ENCODE measurements at places on chromosomes 1 and 21.

DNA sequence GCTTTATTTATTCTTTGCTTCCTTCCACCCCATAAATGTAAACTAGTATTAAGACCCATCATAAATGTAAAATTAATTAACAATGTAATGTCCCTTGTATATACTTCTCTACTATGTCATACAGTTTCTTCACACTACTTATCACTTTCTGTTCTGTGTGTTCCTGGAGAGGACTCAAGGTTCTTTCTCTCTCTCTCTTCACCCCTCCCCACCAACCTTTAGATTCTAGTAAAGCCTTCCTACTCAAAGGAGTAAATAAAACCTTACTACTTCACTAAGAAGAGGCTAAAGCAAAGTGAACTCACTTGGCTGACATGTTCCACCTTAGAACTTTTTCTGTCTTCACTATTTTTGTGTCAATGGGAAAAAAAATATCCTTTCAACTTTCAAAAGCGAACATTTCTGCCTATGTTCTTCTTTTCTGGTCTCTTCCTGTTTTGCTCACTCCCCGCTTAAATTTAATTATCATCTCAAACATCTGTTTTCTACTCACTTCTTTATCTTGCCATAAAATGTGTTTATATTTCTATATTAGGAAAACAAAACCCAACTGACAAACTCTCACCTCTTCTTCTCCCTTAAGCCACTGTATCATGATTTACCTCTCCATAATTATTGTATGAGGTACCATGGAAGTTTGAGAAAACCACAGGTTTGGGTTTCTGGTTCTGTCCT, 260.3 kb downstream of the DPYD start:
- DNase-seq = no peak

- no peak for DNase-seq
Measured at GRCh38 chr1:205986861-205987260, 16.3 kb downstream of the RAB7B start.

GRCh38 chr1:3246251-3246650, 177.2 kb downstream of the PRDM16 start:
- no peak for DNase-seq

DNA sequence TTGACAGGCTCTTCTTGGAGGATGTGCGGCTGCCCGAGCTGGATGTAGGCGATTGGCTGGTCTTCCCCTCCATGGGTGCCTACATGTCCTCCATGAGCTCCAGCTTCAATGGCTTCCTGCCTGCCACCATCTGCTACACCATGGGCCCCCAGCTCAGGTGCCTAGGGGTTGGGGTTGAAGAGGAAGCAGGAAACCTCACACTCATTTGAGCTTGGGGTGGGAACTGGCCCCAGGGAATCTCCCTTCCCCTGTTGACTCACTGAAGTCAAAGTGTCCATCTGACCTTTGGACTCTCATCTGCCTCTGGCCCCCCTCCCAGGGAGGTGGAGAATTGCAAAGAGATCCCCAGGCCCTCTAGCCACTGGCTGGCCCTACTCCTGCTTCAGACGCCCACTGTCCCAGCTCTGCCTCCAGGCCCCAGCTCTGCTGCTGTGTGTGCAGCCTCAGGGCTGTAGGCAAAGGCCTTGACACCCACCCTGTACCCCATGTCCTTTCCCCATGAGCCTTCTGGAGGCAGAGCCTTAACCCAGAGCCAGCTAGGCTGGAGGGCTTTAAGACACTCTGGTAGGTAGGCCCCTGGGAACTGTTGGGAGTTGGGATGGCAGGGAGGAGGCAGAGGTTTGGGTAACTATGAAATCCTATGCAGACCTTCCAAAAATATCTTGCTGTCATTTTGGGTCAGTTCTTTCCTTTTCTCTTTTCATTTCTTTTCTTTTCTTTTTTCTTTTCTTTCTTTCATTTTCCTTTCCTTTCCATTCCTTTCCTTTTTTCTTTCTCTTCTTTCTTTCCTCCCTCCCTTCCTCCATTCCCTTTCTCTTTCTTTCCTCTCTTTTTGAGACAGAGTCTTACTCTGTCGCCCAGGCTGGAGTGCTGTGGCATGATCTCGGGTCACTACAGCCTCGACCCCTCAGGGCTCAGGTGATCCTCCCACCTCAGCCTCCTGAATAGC, 66.9 kb upstream of the TINAGL1 start:
- DNase-seq = peak; percentile 36

DNA sequence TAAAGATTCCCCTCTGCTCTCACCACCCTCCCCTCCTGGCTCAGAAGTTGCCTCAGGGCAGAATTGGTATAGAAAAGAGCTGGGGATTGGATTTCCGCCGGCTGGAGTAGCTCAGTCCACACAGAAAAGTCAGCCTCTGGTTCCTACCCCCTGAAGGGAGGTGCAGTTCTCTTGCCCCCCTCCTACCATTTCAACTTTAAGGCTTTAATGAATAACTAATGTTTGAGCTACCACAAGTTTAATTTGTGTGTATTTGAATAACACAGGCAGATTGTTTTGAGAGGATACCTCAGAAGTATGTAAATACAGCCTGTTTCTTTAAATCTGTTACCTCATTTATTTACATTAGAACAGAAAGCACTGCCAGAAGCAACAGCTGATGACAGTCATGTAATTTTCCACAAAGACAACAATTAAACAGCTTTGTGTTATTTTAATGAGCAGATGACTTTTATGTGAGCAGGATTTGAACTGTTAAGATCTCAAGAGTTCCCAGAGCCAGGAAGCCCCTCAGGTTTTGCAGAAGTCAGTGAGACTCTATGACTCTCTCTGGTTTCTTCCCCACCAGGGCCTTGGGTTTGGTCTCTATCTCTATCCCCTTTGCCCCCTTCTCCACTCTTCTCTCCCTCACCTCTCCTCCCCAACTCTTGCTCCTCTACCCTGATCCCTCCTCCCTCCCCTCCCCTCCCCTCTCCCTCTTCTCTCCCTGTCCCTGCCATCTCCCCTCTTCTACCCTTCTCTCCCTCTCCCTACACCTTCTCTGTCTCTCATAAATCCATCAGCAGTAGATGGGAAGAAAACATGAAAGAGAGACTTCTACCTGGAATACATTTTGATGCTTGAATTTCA, 26.3 kb downstream of the DUSP10 start:
- no peak for DNase-seq

- peak; percentile 23 for DNase-seq
Measured at GRCh38 chr1:166165661-166166328, 1.0 kb downstream of the FAM78B start.

DNA sequence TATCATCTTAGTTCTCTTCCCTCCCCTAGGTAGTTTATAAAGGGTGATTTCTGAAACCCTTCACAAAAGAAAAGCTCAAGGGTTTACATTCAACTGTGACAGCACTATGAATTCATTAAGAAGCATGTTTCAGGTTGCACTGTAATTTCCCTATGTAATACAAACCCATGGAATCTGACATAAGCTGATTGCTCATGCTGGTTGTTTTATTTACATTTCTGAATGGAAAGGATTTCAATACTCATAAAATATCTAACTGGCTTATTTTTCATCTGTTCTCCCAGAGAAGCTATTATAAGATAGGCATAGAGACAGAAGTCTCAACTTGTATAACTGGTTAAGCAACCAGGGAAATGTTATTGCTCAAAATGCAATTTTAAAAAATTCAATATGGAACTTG, 20.5 kb downstream of the WNT2B start:
- DNase-seq = no peak

- DNase-seq = peak; percentile 27
Measured at GRCh38 chr21:34351786-34352241, 12.0 kb upstream of the KCNE2 start.

GRCh38 chr1:37175666-37176215, 141.4 kb upstream of the GRIK3 start:
- DNase-seq = no peak

DNA sequence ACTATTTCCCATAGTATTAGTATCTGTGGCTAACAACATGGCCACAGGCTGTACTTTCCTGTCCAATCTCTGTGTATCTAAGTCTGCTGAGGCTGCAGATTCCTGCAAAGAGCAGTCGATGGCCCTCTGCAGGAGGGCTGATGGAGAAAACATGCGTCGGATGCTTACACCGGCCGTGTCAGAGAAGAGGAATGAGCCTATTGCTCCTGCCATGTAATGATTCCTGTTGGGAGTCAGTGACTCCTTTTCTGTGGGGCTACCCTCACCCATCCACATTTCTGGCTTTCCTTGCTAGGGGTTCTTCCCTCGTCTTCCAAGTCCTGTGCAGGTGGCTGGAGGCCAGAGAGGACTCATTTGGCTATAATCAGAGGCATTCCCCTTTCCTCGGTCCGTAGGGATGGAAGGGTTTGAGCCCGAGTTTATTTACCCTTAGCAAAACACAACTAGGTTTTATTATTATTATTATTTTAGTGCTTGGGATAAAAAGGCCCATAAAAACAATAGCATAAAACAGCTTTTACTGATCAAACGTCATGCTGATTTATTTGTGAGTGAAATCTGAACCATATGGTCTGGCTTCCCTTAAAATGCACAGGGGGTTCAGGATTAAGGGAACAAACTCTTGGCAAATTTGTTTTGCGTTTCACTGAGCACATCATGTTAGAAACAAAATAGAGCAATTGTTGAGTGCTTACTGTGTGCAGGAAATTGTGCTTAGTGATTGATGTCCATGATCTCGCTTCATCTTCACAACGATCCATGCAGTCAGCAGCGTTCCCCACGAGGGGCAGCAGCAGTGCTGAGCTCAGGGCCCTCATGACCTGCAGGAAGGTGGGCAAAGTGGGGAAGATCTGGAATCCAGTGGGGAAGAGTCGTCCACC, 70.8 kb downstream of the KIF26B start:
- no peak for DNase-seq

DNA sequence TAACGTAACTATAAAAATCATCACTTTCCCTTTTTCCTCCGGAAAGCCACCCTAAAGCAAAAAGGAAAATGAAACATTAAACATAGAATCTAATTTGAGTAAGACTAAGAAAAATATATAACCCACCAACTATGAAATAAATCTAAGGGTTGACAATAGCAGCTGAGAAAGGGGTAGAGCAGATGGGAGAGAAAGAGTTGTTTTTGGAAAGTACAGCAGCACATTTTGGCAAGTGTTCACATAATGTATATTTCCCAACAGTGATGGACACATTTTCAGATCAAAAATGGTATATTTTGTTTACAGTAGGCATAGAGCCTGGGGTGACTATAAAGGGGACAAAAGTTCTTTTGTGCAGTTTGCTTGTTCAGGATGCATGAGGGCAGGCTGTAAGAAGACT, 1287.4 kb upstream of the B3GALT2 start:
- DNase-seq = no peak

GRCh38 chr1:230658691-230659090, 16.4 kb downstream of the COG2 start:
- no peak for DNase-seq

GRCh38 chr1:89271341-89272015, 1.2 kb downstream of the GBP5 start:
- no peak for DNase-seq

DNA sequence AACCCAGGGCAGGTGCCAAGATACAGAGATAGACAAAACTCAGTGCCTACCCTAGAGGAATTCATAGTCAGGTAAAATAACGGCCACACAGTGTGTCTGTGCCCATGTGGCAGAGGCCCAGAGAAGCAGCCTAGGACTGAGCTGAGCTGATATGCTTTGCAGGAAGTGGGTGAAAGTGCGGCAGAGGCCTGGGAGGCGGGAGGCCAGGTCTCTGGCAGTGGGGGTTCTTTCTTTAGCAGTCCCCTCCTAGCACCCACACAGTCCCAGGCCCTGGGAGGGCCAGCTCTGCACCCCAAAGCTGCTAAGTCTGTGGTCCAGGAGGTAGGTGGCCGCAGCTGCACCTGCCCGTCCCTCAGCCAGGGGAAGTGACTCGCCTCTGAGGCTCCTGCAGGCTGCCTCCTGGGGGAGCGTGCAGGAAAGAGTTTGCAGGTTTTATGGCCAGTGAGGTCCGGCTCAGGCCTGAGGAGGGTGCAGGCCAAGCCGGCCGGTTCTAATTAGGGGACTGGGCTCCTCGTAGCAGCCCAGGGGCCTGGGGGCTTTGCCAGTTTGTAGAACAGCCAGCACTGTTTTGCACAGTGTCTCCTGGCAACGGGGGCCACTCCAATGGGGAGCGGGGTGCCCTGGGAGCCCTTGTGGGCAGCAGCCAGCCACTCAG, 107.9 kb downstream of the SPSB1 start:
- no peak for DNase-seq

DNA sequence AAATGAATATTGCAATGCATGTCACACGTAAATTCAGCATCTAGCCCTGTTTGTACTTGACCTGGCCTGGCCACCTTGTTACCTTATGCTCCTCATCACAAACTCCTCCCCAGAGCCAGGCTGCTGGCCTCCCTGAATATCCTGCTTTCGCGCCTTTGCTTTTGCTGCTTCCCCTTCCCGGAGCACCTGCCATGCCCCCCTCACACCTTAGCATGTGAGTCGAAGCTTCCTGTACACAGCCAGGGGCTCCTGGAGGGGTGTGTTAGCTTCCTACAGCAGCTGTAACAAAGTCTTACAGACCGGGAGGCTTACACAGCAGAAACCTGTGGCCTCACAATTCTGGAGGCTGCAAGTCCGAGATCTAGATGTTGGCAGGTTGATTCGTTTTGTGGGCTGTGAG, 60.1 kb downstream of the TLR5 start:
- no peak for DNase-seq

DNA sequence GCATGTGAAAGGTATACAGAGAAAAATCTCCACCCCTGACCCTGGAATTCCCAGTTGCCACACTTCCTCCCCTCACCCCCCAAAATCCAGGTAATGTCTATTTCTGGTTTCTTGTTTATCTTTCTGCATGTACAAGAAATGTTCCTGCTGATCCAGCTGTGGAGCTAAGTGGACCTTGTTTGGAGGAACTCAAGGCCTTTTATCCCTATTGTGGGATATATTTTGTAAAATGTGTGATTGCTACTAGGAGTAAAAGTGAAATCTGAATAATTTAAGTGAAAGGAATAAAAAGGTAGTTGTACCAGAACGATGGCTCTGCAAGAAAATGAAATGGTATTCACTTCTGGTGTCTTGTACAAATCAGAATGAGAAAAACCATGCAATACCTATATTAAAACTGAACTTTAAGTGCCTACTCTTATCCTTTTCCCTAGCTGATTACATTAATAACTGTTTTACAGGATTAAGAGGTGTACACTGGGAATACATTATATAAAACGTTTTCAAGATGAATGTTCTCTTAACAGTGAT, 3.0 kb downstream of the SPEN start:
- DNase-seq = no peak

GRCh38 chr1:237799762-237800474, 90.8 kb downstream of the ZP4 start:
- DNase-seq = peak; percentile 23

- no peak for DNase-seq
Measured at GRCh38 chr1:183807549-183808168, 2.7 kb downstream of the RGL1 start.

DNA sequence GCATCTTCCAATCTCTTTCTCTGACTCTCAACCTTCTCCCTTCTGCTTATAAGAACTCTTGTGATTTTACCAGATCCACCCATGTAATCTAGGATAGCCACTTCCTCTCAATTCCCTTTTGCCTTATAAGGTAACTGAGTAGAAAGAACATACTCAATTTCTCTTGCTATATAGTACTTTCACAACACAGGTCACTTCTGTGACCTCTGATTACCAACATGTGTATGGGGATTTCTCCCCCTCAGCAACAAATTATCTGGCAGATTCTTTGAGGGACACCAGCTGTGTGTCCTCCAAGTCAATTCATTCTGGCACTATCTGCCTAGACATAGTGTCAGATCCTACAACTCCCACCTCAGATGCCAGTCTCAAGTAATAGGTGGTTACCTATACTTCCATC, 62.5 kb downstream of the IL23R start:
- DNase-seq = no peak

Data from GM12892 (cell line).